ENCODE measurements at places on chromosomes 2 and 18. TPM values are rescaled to one million over a fixed set of nuclear protein-coding genes. Genes with fewer than 3 reads are reported as not detected.

- no peak for DNase-seq
- H3K4me1 ChIP-seq: no peaks in the 10 kb centered on the region
- H3K4me3 ChIP-seq: no peak overlapping the region
- H3K27me3 ChIP-seq: peaks cover 11% of the 10 kb centered on the region
- no peaks in the 10 kb centered on the region for H3K36me3 ChIP-seq
These were observed 19.4 kb upstream of the SP5 start for GRCh38 chr2:170695521-170696410.

The METTL5 gene
- total RNA-seq: 62.7 TPM

DNA sequence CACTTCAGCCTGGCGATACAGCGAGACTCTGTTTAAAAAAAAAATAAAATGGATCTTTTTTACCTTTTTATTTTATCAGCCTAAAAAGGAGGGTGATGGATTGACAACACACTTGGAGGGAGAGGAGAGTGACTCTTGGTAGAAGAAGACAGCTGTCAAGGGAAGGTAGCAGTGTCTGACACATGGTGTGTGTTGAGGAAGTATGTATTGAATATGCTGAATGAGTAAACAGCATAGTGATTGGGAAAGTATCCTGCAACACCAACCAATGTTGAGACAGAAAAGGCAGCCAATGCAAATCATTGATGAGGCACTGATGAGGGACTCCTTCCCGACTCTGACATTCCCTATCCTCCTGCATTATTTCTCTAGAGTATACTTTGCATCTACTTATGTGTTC lies 306.4 kb downstream of the LPIN1 start:
- H3K4me3 ChIP-seq: no peak overlapping the region
- H3K36me3 ChIP-seq: peaks cover 12% of the 10 kb centered on the region
- no peak for DNase-seq
- H3K27ac ChIP-seq: no peak overlapping the region

DNA sequence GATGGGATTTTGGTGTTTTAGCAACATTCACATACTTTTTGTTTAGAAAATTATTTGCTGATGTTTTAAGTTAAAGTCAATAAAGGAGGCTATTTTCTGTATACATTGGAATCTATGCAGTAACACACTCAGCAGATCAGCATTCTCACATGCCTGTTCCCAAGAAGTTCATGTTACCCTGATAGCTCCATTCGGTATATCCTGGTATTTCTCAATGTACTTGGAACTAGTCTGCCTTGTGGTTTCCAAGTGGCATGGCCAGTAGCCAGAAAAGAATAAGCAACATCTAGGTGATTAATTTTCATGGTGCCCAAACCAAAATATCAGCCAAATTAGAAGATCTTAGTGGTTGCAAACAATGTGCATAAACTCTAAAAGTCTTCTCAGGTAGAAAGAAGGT lies 5.2 kb upstream of the NCAPH start:
- H3K4me3 ChIP-seq: no peak overlapping the region
- peaks cover 45% of the 10 kb centered on the region for H3K4me1 ChIP-seq
- DNase-seq: no peak
- H3K27ac ChIP-seq: no peak overlapping the region

The DNAJC5G gene
- not detected for total RNA-seq

The FHL2 gene
- 0.80 TPM for total RNA-seq

DNA sequence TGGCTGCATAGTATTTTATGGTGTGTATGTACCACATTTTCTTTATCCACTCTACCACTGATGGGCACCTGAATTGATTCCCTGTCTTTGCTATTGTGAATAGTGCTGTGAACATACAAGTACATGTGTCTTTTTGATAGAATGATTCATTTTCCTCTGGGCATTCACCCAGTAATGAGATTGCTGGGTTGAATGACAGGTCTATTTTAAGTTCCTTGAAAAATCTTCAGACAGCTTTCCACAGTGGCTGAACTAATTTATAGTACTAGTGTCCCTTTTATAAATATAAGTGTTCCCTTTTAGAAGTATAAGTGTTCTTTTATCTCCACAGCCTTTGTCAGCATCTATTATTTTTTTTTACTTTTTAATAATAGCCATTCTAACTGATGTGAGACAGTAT lies 303.9 kb upstream of the EPHA4 start:
- no peaks in the 10 kb centered on the region for H3K4me1 ChIP-seq
- H3K36me3 ChIP-seq: no peaks in the 10 kb centered on the region
- no peak for DNase-seq
- H3K4me3 ChIP-seq: no peak overlapping the region
- no peak overlapping the region for H3K27ac ChIP-seq
- H3K27me3 ChIP-seq: no peaks in the 10 kb centered on the region

GRCh38 chr2:215835657-215836056 lies 177.7 kb downstream of the MREG start:
- DNase-seq: no peak
- H3K4me1 ChIP-seq: peaks cover 8% of the 10 kb centered on the region
- no peaks in the 10 kb centered on the region for H3K36me3 ChIP-seq
- no peak overlapping the region for H3K4me3 ChIP-seq

DNA sequence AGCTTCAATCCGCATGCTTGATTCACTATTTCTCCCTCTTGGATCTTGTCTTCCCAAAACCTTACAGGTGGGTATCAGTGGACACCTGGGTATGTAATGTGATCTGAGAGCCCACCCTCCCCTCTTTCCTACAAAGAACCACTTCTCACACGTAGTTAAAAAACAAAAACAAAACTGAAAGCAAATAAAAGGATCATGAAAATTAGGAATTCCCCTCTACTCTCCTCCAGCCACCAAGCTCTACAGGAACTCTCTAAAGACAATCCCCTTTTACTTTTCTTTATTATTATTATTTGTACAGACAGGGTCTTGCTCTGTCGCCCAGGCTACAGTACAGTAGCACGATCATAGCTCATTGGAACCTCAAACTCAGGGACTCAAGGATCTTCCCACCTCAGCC lies 40.8 kb upstream of the MYO1B start:
- DNase-seq: no peak
- H3K27ac ChIP-seq: peak overlapping the region; percentile 85
- peaks cover 15% of the 10 kb centered on the region for H3K36me3 ChIP-seq
- H3K4me1 ChIP-seq: peaks cover 45% of the 10 kb centered on the region
- H3K27me3 ChIP-seq: no peaks in the 10 kb centered on the region

DNA sequence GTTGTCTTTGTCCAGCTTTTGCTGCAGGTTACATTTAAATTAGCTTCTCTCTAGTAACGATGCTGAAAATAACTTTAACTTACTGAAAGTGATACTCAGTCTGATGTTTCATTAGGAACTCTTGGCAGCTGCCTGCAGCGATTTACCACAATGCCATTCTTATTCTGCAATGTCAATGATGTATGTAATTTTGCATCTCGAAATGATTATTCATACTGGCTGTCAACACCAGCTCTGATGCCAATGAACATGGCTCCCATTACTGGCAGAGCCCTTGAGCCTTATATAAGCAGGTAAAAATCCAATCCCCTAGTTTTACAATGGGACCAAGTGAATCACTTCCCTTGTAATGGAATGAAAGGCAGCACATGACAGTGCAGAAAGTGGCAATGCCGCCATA lies 16.3 kb upstream of the MFF start:
- H3K4me1 ChIP-seq: no peaks in the 10 kb centered on the region
- H3K4me3 ChIP-seq: no peak overlapping the region
- H3K27me3 ChIP-seq: peaks cover 2% of the 10 kb centered on the region

The CHRND gene
- not detected for total RNA-seq

DNA sequence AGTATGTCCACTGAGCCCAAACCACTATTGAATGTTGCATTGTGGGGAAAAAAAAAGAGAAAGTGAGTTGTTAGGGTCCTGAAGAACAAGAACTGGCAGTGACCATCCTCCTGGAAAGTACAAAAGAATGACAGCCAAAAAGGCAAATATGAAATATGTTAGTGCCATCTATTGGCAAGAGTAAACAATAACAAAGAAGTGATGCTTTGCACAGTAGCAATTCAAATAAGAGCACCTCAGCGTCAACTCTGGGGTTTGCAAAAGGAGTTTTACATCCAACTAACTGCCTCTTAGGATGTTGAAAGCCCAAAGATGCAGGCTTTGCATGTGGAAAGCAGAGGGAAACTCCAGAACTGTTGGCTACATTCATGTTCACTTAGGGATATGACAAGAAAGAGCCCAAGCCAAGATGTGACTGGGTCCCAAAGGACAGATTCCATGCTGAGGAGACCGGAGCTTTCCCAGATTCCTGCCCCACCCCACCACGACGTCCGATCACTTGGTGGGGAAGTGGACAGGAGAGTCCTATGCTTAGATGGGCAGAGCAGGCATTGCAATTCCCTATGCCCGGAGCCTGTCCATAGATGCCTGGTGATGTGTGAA lies 15.6 kb downstream of the TRABD2A start:
- H3K4me1 ChIP-seq: peaks cover 79% of the 10 kb centered on the region
- no peaks in the 10 kb centered on the region for H3K27me3 ChIP-seq
- peaks cover 50% of the 10 kb centered on the region for H3K36me3 ChIP-seq
- DNase-seq: no peak
- H3K4me3 ChIP-seq: peak overlapping the region; percentile 56

The UGT1A3 gene
- total RNA-seq: not detected

DNA sequence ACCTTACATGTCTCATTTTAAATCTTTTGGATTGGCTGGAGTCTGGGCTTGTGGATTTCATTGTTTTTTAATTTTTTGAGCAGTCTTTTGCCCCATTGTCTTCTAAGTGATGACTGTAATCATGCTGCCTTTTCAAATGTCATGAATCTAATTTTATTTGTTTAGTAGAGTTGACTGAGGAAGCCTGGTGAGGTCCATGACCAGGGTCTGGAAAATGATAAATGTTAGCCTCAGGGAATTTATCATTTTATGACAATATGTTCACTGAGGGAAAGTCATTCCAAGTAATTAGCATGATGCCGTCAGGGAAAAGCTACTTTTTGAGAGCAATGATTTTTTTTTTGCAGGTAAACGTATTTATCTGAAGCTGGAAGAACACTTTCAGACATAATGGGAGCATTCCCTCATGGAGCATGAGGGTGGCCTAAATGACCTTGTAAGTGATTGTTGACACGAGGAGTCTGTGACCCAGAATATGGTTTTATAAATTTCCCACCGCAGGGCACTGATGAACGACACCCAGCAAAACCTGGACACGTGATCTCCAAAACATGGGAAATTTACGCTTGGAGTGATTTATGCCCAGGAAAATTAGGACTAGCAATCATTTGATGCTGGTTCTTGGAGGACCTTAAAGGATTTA lies 155.3 kb upstream of the NABP1 start:
- no peak for DNase-seq
- no peaks in the 10 kb centered on the region for H3K4me1 ChIP-seq
- H3K27ac ChIP-seq: no peak overlapping the region
- peaks cover 24% of the 10 kb centered on the region for H3K27me3 ChIP-seq

DNA sequence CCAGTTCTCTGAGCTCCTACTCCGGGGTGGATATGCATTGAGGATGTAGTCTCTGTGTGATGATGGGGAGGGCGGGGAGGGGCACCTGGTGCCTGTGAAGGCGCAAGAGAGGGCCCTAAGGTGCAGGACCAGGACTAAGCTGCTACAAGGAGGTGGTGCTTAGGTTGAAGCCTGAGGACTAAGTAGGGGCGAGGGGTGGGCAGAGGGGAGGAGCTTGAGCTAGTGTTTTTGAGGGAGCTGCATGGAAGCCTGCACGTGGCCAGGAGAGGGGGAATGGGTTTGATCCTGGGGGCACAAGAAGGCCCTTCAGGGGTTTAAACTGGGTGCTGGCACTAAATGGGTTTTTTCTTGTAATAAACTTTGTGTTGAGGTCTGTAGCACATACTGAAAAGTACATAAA lies 105.0 kb downstream of the UGGT1 start:
- peaks cover 32% of the 10 kb centered on the region for H3K36me3 ChIP-seq
- no peaks in the 10 kb centered on the region for H3K27me3 ChIP-seq
- no peak overlapping the region for H3K27ac ChIP-seq
- DNase-seq: no peak
- peaks cover 21% of the 10 kb centered on the region for H3K4me1 ChIP-seq
- H3K4me3 ChIP-seq: no peak overlapping the region

DNA sequence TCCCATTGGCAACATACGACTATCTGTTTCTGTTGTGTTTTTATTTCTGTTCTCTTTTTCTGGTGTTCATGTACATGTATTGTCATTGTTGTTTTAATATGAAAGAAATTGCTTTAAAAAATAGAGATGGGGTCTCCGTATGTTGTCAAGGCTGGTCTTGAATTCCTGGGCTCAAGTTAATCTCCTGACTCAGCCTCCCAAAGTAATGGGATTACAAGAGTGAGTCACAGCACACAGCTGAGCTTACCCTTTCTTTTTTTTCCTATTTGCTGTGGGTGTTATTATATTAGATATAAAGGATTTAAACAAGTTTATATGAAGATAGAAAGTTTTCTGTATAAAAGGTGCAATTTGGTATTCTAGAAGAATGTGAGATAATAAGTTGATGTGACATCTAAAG lies 554.6 kb downstream of the DSC3 start:
- no peaks in the 10 kb centered on the region for H3K27me3 ChIP-seq
- DNase-seq: no peak
- H3K4me3 ChIP-seq: no peak overlapping the region
- no peaks in the 10 kb centered on the region for H3K36me3 ChIP-seq
- no peak overlapping the region for H3K27ac ChIP-seq
- H3K4me1 ChIP-seq: no peaks in the 10 kb centered on the region

- no peak overlapping the region for H3K4me3 ChIP-seq
- H3K27ac ChIP-seq: no peak overlapping the region
- peaks cover 8% of the 10 kb centered on the region for H3K27me3 ChIP-seq
- peaks cover 7% of the 10 kb centered on the region for H3K4me1 ChIP-seq
These were observed 98.2 kb upstream of the PMAIP1 start for GRCh38 chr18:59801576-59801975.

DNA sequence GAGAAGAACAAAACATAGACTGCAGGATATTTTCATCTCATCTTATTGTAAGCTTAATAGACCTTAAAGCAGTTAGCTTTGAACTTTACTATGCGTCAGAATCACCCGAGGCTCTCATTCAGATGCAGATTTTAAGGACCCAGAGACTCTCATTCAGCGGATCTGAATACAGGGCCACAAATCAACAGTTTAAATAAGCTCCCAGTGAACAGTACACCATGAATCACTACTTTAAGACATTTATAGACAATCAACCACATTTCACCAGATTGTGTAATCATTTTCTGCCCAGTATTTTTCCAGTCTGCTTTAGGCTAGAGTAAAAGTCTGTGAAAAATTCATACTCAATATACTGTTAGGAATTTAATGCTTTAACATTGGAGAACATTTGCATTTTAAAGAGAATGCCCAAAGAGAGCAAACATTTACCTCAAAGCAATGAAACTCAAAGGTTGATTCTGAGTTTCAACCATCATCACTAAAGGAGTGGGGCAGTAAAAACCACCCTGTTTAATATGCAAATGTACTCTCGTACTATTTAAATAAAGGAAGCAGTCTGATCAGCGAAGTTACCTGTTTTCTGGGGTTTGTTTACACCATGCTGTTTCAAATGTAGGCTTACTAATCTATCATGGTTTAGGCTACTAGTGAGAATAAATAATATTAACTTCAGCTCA lies 11.0 kb upstream of the ALPK2 start:
- H3K27ac ChIP-seq: no peak overlapping the region
- H3K4me3 ChIP-seq: no peak overlapping the region
- no peak for DNase-seq
- peaks cover 15% of the 10 kb centered on the region for H3K4me1 ChIP-seq

GRCh38 chr2:121513597-121514333 lies 16.9 kb upstream of the RNU4ATAC start:
- H3K4me3 ChIP-seq: no peak overlapping the region
- H3K27me3 ChIP-seq: no peaks in the 10 kb centered on the region
- no peak overlapping the region for H3K27ac ChIP-seq
- peaks cover 5% of the 10 kb centered on the region for H3K4me1 ChIP-seq
- peaks cover 38% of the 10 kb centered on the region for H3K36me3 ChIP-seq

Measured in activated naive CD8-positive, alpha-beta T cell treated with anti-CD3 and anti-CD28 coated beads, Interleukin-2, amount 10 ng/mL, durations not matched to agents 7 days and 5 days (primary cell).